Left ventricle myocardium superior (tissue), 1 donor: ENCODE measurements at places on chromosomes 2 and 18. TPM values are rescaled to one million over a fixed set of nuclear protein-coding genes. Genes with fewer than 3 reads are reported as not detected.

Gene BOK
- total RNA-seq, result 3.6 TPM

Gene HOXD1
- not detected for total RNA-seq

Gene TSPYL6
- not detected for total RNA-seq

Gene INHA
- total RNA-seq, result 1.5 TPM

Gene TNFRSF11A
- total RNA-seq, result 1.2 TPM

Gene FAM237A
- 2.0 TPM for total RNA-seq

Gene ACADL
- total RNA-seq, result 0.59 TPM

Gene KCNF1
- 0.17 TPM for total RNA-seq

Gene PARD6G
- 4.0 TPM for total RNA-seq

Gene SNTG2
- total RNA-seq, result 0.77 TPM

- no peak for DNase-seq
These were observed 9.9 kb upstream of the GAREM1 start for GRCh38 chr18:32480581-32480980.

DNA sequence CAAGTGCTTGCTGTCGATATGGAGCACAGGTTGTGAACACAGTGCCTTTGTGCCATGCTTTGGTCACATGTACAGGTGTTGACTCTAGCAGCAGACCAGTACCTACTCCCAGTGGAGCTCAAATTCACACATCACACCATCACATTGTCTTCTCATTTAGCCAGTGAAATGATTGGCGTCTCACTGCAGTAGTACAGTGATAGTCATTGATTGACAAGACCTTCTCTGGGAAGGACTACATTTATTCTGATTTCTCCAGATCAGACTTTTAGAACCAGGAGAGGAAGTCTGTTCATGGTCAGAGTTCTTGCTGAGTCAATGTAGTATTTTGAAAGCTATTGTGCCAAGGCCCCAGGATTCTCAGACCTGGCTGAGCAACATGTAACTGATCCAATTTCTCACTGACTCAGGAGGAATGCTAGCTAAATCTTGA, 75.2 kb downstream of the FMNL2 start:
- no peak for DNase-seq

DNA sequence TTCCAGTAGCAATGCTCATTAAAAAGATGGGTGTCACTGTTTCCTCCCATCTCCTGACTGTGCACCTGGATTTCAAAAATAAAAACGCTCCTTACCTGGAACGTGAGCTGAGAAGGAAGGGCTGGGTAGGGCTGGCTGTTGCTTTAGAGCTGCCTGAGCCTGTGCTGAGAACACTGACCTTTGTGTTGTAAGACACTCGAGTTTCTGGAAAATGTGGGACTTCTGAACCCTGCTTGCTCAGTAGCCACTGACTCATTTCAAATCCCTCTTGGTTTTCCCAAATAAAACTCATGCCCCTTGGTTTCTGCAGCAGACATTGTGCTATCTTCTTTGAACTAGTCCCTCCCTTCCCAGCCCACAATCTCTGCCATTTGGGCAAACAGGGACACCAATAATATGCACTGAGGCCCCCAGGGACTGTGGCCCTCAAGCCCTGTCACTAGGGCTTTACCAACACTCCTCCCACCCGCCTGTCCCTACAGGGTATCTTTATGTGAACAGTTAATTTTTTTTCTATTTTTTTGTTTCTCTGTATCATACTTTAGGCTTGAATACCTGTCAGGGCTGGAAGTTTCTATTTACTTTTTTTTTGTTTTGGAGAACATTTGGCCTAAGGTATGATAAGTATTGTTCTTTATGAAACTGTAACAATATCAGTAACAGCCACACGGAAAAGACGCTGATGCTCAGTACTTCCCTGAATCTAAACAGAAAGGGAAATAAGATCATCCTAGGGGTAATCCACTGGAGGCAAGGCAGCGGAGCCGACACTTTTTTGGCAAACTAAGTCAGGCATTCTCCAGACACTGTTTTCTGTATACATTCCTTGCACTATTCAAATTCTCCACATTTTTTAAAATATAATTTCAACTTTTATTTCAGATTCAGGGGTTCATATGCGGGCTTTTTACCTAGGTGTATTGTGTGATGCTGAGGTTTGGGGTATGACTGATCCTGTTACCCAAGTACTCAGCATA, 280.2 kb downstream of the STK39 start:
- DNase-seq, result no peak

DNA sequence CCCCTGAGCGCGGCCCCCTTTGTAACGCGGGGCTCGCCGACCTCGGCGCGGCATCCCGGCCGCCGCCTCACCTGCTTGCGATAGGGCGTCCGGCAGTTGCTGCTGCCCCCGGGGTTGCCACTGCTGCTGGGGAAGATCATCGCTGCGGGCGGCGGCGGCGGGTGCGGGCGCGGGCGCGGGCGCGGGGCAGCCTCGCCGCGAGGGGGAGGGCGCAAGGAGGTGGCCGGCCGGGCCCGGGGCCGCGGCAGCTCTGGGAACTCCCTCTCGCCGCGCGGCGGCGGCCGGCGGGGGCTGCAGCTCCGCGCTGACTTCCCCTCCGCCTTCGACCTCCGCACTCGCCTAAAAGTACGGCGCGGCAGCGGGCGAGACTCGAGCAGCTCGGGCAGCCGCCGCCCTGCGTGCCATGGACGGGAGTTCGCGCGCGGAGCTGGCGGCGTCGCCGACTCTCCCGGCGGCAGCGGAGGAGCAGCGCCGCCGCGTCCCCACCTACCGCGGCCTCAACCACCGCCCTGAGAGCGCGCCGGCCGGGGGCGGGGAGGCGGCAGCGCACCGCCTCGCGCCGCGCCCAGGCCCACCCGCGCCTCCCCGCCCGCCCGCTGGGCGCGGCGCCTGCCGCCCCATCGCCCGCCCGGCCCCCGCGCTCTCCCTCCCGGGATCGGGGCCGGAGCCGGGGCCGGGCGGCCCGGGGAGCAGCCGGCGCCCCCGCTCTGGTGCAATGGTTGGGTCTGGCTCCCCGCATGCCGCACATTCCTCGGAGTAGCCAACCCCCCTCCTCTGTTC, 86.0 kb downstream of the RBMS1 start:
- peak; percentile 84 for DNase-seq

- DNase-seq, result no peak
These were observed 302.3 kb upstream of the UBE2E3 start for GRCh38 chr2:180677930-180678624.

- no peak for DNase-seq
These were observed 216.5 kb downstream of the KLHL29 start for GRCh38 chr2:23601301-23601965.

- DNase-seq, result no peak
These were observed 48.7 kb downstream of the ST3GAL5 start for GRCh38 chr2:85840091-85840490.

GRCh38 chr2:199465390-199465789, 7.7 kb upstream of the SATB2 start:
- no peak for DNase-seq

DNA sequence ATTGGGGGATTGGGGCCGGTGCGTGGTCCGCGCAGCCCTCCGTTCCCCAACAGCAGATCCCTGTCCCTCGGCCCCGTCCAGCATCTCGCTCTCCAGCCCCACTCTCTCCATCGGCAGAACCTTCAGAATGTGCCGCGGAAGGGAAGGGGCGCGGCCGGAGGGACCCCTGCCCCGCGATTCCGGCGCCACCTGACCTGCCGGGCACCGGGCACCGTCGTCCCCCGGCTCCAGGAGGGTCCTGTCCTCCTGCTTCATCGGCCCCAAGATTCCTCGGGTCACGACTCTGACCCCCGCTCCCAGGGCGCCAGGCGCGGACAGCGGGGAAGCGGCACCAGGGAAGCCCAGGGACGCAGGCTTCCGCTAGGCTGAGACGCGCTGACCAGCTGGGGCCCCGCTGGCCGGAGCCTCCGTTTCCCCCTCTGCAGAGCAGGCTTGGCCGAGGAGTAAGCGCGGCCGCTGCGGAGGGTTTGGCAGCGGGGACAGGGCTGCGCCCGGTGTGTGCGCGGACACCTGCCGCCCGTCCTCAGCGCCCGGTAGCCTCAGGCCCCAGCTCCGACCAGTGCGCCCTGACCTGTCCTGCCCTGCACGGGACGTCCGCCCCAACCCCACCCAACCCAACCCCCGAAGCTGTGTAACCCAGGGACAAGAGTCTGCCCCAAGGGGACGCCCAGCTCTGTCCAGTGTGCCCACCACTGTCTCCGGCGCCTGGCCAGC, 16.8 kb upstream of the BOK start:
- peak; percentile 28 for DNase-seq

GRCh38 chr2:178070824-178071223, 1.8 kb downstream of the PDE11A start:
- no peak for DNase-seq

DNA sequence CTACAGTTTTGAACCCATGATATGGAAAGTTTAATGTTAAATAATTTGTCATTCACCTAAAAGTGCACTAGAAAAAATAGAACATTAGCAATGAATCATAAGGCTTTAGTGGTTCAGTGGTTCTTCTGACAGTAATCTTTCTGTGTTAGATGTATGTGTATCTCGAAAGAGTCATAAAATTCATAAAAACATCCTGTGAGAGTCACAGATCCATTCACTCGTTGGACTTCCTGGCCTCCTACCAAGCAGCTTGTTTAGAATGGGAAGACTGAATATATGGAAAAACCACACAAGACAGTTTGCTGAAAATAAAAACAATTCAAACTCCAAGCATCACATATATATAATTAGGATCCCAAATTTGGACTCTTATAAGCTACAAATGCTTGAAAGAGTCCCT, 34.8 kb downstream of the ADNP2 start:
- no peak for DNase-seq

GRCh38 chr18:54217624-54218023, 6.8 kb downstream of the MBD2 start:
- no peak for DNase-seq

DNA sequence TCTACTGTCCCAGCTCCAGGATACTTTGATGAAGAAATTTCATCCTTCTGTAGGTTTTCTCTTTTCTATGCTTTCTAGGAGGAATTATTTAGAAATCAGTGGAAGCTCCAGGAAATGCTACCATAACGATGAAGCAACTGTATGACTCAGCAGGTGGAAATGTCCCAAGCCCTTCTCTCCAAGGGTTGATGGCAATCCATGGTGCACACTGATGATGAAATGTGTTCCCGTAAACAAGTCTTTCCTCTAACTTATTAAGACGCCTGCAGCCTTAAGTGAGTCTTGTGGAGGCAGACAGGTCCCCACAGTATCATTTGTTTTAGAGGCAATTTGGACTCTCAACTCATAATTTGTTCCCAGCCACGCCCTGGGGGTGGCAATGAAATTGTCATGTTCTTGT, 777.6 kb upstream of the SOX11 start:
- no peak for DNase-seq
